ENCODE measurements at places on chromosomes 2 and 18.

- DNase-seq: no peak
Observed at GRCh38 chr2:45029215-45029614, 20.0 kb upstream of the SIX2 start.

GRCh38 chr2:230542751-230543150 lies 126.8 kb downstream of the SP100 start:
- DNase-seq: no peak

DNA sequence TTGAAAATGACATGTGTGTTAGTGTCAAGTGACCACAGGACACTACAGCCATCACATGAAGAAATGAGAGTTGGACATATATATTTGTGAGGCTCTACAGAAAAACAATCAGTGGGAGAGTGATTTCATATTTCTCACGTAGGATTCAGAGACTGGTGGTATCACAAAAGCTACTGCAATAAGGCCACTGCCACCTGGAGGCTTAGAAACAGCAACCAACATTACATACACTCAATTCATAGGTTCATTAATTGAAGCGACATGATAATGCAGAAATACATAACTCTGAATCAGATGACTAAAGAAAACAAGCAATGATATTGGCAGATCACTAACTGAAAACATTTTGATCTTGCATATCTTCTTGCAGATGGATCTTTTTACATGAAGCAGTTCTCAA lies 248.1 kb upstream of the KLHL14 start:
- DNase-seq: no peak

- DNase-seq: no peak
Observed at GRCh38 chr2:84905181-84906107, at the start of gene TMSB10. Gene TMSB10 (plus strand): TSS chr2:84905656.

DNA sequence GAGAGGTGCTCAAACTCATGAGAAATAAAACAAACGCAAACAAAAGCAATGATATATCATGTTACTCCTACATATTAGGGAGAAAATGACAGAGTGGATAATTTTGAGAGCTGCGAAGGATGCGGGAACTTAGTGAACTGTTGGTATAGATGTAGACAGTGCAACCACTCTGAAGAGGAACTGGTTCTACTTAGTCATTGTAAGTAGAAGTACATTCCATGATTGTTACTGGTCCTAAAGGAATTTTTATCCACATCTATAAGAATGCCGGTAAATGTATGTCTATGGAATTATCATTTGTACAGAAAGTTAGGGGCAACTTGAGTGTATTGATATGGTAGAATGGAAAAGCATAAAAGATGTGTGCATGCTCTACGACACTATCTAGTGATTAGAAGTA lies 1238.4 kb downstream of the LRP1B start:
- DNase-seq: no peak

- no peak for DNase-seq
Observed at GRCh38 chr18:22668496-22668895, 250.8 kb upstream of the CTAGE1 start.

- no peak for DNase-seq
Observed at GRCh38 chr18:50418650-50419049, 43.8 kb downstream of the SKA1 start.

- no peak for DNase-seq
Observed at GRCh38 chr18:12308386-12309100, 502 bp downstream of the TUBB6 start.

GRCh38 chr18:77046409-77046808 lies 86.2 kb downstream of the MBP start:
- DNase-seq: no peak

DNA sequence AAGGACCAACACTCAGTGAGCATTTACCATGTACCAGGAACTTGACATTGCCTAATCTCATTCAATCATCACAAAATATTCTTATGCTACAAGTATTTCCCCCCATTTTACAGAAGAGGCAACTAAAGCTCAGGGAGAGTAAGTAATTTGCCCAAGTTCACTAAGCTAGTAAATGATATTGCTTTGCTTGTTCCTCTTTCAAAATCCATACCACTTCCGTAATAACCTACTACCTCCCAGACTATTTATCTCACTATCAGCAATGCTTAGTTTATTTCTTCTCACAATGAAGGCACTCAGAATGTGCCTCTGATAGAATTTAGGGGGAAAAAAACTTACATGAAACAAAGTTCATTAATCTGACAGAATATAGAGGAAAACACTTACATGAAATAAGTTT lies 1070.9 kb upstream of the FANCL start:
- no peak for DNase-seq

DNA sequence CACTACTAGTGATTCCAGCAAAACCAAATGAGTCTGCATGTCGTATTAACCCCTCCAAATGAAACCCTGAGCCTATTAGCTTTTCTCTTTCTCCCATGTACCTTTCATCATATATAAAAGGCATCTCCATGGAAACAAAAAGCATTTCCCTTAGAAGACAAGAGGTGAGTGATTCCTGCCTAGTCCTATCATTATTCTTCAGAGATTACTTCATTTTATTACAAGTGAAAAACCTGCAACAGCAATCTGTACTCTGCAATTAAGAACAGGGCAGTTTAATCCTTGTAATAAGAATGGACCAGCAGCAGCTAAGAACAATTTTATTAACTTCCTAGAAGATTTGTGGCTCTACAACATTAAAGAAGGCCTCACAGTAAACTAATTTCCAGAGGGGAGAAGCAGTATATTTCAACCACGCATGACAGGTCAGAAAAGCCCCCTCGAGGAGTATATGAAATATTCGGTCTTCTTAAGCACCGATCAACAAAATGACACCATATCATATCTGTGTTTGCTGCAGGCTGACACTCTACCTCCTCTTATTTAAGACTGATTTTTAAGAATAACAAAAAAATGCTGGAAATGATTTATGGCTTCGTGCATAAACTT lies 132.3 kb upstream of the TFPI start:
- DNase-seq: no peak

- DNase-seq: no peak
Observed at GRCh38 chr2:96806468-96807126, 9.5 kb upstream of the CNNM3 start.
